GM23338 (cell line): ENCODE measurements at places on chromosomes 11 and 22. TPM values are rescaled to one million over a fixed set of nuclear protein-coding genes. Genes with fewer than 3 reads are reported as not detected.
A peak's percentile ranks its signal among the peaks of the same experiment; 100 is the strongest.

The APOBEC3H gene
- not detected in 2 replicates for total RNA-seq

The CEP126 gene
- 1.4 and 2.1 TPM in 2 replicates for total RNA-seq

- H3K4me1 ChIP-seq: peaks cover 13% of the 10 kb centered on the region
- no peak for DNase-seq
- H3K36me3 ChIP-seq: no peaks in the 10 kb centered on the region
- no peak overlapping the region for H3K27ac ChIP-seq
- H3K4me3 ChIP-seq: no peak overlapping the region
These were observed 16.5 kb upstream of the SHISAL1 start for GRCh38 chr22:44329179-44329796.

DNA sequence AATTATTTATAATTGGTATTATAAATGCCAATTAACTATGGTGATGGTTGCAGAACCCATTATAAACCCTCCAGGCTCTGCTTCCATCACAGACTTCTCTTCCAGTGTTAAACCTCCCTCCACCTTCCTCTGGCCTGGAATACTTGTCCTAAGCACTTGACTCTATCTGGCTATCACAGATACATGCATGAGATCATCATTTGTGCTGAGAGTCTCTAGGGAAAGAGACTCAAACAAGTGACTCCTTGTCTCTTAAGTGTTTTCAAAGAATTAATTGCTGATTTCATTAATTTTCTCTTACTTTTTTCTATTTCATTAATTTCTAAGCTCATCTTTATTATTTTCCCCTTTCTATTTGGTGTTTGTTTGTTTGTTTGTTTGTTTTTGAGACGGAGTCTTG is 29.1 kb downstream of the RTL6 start:
- no peaks in the 10 kb centered on the region for H3K4me1 ChIP-seq
- no peaks in the 10 kb centered on the region for H3K27me3 ChIP-seq
- no peaks in the 10 kb centered on the region for H3K36me3 ChIP-seq
- DNase-seq: no peak
- no peak overlapping the region for H3K27ac ChIP-seq

The ANO3 gene
- not detected in 2 replicates for total RNA-seq

The SLC35E4 gene
- 10.4 and 11.3 TPM in 2 replicates for total RNA-seq

DNA sequence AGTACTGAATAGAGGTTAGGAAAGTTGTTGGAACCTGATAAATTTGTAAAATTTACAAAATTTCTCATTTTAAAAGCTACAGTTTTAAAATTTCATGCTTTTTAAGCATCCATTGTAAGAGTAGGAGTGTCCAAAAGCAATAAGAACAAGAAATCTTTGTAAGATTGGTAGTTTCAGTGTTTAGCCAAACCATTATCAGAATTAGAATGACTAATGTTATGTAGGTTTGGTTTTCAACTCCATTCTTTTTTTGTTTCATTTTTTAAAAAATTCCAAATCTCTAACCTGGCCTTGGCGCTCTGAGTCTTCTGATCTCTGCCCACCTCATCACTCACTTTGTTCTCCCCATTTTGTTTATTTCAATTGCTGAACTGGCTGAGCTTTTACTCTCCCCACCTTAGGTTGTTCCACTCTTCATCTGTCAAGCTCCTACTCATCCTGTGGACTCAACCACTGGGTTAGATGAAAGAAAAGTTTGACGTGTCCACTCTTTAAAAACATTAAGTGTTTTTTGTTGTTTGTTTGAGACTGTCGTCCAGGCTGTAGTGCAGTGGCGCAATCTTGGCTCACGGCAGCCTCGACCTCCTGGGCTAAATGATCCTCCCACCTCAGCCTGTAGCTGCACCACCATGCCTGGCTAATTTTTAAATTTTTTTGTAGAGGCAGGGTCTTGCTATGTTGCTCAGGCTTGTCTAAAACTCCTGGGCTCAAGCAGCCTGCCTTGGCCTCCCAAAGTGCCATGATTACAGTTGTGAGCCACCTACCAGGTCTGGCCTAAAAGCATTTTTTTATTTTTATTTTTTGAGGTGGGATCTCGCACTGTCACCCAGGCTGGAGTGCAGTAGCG is 14.0 kb downstream of the EP300 start:
- no peaks in the 10 kb centered on the region; the same call in 1 of the 2 replicates for H3K4me1 ChIP-seq
- no peak overlapping the region for H3K4me3 ChIP-seq
- no peaks in the 10 kb centered on the region for H3K27me3 ChIP-seq
- no peak for DNase-seq

- no peaks in the 10 kb centered on the region for H3K36me3 ChIP-seq
- peaks cover 14% of the 10 kb centered on the region for H3K4me1 ChIP-seq
- DNase-seq: peak; percentile 52
- H3K4me3 ChIP-seq: 0 out of 2 replicates have a peak overlapping the region, but pooled peaks have one; percentile 90
These were observed 2.8 kb downstream of the GALNT18 start for GRCh38 chr11:11618973-11619435.

DNA sequence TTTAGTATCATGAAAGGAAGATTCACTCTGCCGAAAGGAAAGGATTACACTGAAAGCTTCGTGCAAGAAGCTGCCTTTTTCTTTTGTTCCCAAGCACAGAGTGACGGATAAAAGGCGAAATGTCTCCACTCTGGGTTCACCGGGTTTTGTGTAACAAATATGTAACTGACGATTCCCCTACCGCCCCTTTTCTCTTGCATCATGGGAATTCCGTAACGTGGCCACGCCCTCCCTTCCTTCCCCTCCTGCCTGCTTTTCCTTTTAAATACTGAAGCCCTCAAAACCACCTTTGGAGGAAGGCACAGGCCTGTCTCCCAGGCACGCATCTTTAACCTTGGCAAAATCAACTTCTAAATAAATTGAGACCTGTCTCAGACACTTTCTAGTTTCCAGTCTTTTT is 16.4 kb upstream of the TESMIN start:
- no peaks in the 10 kb centered on the region for H3K27me3 ChIP-seq
- H3K27ac ChIP-seq: no peak overlapping the region
- H3K4me1 ChIP-seq: no peaks in the 10 kb centered on the region; the same call in 1 of the 2 replicates
